NB4 (cell line): ENCODE measurements at places on chromosomes 4 and X.

GRCh38 chr4:2280531-2281300, 18.8 kb upstream of the MXD4 start:
- DNase-seq = no peak

- no peak for DNase-seq
These were observed 191.4 kb downstream of the PPP3CA start for GRCh38 chr4:101155945-101156344.

DNA sequence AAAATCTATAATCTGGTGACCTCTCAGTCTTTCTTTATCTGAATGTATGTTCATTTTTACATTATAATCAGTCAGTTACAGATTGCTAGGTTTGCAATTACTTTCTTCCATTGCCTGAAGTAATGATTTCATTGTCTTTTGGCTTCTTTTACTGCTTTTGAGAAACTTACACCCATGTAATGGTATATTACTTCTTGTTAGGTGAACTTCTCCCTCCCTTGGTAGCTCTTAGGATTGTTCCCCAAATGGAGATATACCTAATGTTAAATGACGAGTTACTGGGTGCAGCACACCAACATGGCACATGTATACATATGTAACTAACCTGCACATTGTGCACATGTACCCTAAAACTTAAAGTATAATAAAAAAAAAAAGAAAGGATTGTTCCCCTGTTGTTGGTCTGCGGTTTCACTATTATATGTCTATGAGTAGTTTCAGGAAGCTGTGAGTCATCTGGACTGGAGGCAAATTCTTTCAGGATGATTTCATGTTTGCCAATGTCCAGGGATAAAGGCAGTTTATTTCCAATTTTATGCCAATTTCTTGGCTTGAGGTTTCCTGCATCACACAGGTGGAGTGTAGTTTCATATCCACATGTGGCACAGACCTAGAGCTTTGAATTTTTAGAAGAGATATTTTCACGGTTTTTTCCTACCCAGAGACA, 21.8 kb downstream of the SPANXC start:
- DNase-seq = no peak

DNA sequence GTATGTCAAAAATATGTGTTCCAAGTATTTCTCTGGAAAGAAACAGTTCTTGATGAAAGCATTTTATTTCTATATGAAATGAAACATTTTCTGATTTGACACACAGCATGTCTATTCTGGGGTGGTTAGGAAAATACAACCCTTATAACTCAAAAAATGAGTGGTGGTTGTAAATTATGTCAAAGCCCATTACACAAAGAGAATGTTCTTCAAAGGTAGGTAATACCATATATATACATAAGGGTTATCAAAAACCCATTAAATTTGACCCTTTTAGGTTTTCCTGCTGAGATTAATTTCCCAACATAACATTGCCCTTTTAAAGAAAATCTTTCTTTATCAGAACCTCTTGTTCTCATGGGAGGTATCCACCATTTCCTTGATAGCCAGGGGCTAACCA, 420.5 kb upstream of the TECRL start:
- no peak for DNase-seq

GRCh38 chr4:71222661-71223060, 116.2 kb upstream of the SLC4A4 start:
- DNase-seq = no peak

- DNase-seq = no peak
These were observed 223.5 kb upstream of the IGFBP7 start for GRCh38 chr4:57333684-57334083.

DNA sequence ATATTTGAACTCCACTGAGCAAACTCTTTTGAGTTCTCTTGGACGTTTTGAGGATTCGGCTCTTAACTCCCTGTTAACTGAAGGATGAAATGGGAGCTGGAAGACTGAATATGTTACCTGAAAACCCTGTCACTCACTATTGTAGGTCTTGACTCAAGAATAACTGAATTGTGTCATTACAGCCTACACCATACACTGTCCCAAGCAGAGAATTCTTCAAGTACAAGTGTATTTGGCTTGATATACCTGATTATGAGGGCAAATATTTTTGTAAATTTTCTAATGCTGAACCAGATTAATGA, 276.1 kb downstream of the CFAP299 start:
- DNase-seq = no peak

GRCh38 chr4:5700459-5700858, 7.9 kb downstream of the EVC2 start:
- DNase-seq = no peak

DNA sequence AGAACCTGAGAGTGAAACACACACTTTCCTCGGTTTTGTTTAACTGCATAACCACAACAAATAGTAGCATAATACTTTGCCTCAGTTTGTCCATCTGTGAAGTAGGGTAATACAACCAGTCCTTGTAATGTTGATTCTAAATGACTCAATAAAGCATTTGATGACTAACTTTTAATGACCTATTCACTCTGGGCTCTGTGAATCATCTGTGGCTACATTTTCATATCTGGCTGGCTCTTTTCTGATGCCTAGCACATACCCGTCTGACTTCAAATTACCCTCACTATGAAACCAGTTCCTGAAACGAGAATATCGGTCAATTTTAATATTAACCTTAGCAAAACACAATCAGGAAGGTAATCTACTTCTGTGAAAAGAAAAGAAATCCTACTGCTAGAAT, 151.0 kb downstream of the SH2D1A start:
- no peak for DNase-seq

DNA sequence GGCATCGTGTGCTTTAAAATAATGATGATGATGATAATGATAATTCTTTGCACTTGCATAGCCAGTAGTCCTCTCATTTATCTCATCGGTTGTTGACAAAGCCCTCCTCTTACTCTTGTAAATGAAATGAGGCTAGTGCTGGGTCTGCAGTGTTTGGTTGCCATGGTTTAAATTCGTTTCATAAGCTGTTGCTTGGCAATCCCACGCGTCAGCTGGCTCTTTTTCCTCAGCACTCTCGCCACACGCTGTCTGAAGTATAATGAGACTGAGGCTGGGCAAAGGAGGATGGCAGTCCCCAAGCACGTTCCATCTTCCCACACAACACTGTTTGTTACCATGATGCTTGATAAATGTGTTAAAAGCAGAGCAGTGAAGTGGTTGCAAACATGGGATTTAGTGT, 15.5 kb downstream of the PAGE4 start:
- DNase-seq = no peak

GRCh38 chr4:183443655-183444213, 702 bp upstream of the CDKN2AIP start:
- DNase-seq = no peak

DNA sequence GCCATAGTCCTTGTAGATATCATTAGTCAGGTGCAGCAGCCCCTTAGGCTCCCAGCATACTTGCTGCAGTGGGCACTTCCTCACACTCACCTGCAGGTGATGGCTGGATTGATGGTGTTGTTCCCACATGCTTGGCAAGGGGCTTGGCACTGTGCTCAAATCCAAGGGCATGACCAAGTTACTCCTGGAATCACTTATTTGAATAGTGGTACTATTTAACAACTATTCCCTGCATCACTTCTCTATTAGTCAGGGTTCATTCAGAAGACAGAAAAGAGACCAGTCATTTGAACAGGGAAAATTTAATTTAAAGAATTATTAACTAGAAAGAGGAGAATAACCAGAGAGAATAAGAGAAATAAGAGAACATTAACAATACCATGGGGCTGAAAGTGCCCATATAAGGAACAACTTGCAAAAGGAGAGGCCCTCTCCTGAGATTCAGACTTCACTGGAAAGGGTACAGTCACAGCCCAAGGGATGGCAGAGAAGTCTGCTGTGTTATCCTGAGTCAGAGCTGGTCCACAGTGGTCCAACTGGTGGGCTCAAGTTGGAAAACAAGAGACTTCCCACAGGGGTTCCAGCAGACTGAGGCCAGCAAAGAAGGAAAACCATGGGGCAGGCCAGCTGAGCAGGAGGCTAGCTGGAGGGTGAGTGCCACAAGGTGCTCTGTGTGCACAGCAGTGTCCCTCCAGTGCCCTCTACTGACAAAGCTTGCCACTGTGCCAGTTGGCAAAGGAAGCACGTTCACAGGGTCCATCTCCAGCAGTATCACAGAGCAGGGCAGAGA, 9.8 kb downstream of the SPP1 start:
- DNase-seq = peak; percentile 71

DNA sequence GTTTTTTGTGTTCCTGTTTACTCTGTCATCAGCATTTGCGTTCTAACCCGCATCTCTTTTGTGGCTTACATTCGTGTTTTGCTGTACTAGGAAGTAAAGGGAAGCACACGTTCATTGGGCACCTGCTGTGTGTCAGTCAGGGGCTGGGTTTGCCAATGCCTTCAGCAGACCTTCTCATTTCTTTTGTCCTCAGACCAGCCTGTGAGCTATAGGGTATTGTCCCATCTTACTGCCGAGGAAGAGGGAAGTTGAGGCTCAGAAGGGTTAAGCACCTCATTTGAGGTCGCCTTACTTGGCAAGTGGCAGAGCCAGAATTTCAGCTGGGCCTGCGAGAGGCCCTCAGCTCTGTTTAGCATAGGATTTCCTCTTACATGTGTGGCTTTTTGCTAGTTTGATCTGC, 8.7 kb downstream of the TBC1D14 start:
- peak; percentile 65 for DNase-seq
